ENCODE measurements at places on chromosomes 2 and 18. TPM values are rescaled to one million over a fixed set of nuclear protein-coding genes. Genes with fewer than 3 reads are reported as not detected.

- no peak for DNase-seq
Observed at GRCh38 chr18:42231284-42231683, 276.2 kb downstream of the PIK3C3 start.

- DNase-seq: no peak
Observed at GRCh38 chr2:192584976-192585375, 390.2 kb upstream of the TMEFF2 start.

DNA sequence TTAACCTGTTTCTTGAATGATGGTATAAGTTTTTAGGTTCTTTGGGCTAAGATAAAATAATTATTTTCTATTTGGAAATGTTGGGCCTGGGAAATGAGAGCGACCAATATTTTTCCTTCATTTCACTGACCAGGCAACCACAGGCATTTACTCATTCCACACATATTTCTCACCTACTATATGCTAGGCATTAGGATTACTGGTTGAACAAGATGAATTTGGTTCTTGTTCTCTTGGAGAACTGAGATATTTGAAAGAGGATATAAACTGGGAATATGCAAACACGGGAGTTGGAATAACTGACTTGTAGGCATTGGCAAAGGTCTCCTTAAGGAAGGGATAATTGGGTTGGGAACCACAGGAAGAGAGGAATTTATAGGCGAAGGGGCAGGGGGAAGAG lies 3.9 kb upstream of the MYL1 start:
- no peak for DNase-seq

DNA sequence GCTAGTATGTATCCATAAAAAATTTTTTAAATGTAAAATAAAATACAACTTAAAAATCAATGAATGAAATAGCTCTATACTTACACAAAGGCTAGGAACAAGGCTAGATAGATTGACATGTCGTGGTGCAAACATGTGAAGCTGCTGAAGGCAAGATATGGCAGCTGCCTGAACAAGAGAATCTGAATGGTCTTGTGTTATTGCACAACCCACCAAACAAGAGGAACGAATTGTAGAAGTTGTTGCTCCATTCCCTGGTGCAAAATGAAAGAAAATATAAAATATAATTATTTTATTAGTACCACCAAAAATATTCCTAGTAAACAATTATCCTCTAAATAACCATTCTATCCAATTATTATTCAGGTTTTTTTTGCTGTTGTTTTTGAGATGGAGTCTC lies 46.4 kb downstream of the HEATR5B start:
- no peak for DNase-seq

DNA sequence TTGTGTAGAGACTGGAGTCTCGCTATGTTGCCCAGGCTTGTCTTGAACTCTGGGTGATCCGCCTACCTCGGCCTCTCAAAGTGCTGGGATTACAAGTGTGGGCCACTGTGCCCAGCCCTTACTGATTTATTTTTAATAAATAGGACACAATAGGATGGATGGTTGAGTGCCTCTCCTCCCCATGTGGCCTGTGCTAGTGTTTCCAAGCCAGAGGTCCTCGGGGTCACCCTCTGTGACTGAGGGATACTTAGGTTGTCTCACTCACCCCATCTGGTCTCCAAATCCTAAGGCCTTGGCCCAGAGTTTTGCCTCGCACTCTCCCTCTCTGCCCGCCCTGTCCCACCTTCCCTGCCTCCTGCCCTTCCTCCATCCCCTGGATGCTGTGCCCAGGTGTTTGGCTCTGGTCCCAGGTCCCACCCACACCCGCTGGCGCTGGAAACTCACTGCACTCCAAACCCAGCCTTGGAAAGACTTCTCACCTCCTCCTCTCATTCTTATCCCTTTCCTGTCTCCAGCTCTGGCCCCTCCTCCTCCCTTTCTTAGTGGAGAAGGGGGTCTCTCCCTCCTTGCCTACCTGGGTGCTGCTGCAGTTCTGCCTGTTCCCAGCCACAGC lies 4.7 kb upstream of the ECEL1 start:
- no peak for DNase-seq

GRCh38 chr2:238100049-238100820 lies at the start of gene ESPNL:
ESPNL (plus strand) TSS chr2:238100340; CDS start chr2:238100420, 80 bp downstream.
- no peak for DNase-seq

DNA sequence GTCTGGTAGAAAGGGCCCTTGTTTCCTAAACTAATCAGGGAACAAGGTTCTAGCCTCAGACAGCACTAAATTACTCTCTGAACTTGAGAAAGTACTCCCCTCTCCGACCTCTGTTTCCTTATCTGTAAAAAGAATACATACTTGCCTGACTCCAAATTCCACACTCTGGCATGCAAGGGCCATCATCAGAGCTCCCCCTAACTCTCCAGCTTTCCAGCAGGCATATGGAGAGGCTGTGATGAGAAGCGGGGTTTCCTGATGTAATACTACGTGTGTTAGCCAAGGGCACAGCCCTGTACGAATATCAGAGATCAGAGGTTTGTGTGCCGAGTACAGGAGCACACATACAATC lies 1.8 kb upstream of the EVA1A start:
- DNase-seq: no peak

- no peak for DNase-seq
Observed at GRCh38 chr2:220466251-220466691, 838.8 kb downstream of the SLC4A3 start.

GRCh38 chr2:232478571-232479340 lies 8.9 kb downstream of the ECEL1 start:
- DNase-seq: no peak

- DNase-seq: no peak
Observed at GRCh38 chr2:186950694-186951093, 101.7 kb upstream of the ZSWIM2 start.

DNA sequence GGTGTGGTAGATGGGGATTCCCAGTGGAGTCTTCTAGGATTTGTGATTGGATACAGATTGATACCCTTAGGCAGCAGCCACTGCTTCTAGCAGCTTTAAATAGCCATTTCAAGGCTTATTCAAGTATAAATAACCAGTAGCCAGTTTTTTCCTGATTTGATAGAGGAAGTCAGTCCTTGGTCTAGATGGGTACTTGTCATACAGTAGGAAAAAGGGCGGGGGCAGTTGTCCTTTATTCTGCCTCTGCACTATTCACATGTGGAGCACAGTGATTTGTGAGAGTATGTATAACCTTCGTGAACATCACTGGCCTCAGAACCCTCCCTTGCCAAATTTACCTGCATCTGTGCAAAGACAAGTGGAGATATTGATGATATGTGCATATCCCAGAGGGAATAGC lies 6.8 kb downstream of the PPP1CB start:
- no peak for DNase-seq

DNA sequence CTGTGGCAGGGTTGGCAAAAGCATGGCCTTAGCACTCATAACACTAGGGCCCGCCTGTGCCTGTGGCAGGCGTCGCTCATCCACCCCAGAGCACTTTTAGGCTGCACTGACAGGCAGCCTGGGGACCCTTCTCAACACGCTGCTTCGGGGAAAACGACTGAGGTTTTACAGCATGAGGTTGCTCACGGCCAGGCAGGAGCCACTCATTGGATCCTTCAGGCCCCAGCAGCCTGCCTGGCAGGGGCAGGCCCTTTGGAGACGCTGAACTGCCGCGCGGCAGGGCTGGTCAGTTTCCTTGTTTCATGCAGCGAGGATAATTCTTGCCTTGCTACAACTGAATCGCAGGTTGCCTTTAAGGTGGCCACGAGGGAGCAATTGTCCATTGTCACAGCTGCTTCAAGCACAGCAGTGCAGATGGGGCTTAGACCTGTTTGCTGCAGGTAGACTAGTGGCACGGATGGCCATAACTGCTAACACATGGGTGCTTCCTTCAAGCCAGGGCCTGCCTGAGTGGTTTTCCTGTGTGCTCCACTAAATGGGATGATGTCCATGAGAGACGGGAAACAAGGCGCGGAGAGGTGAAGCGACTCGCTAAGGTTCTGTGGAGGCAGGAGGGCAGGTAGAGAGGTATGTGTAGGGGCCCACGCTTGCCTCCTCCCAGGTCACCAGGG lies 49.9 kb upstream of the HS6ST1 start:
- no peak for DNase-seq

- DNase-seq: no peak
Observed at GRCh38 chr2:66962716-66963115, 434.4 kb upstream of the ETAA1 start.

DNA sequence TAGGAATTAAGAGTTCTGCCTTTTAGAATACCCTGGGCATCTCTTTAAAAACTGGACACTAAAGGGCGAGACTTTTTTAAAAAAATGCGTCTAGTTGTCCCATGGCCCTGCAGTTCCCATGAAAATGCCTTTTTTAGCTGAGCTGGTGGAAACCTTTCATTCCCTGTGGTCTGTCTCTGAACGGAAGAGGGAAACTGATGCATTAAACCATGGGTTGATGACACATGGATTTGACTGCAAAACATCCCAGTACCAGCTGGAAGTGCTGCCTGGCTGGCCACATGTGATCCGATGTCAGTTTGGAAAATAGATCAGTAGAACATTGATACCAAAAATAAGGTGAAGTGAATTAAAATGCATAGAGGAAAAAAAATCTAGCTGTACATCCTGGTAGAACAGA lies 129.2 kb downstream of the MYO1B start:
- DNase-seq: no peak

DNA sequence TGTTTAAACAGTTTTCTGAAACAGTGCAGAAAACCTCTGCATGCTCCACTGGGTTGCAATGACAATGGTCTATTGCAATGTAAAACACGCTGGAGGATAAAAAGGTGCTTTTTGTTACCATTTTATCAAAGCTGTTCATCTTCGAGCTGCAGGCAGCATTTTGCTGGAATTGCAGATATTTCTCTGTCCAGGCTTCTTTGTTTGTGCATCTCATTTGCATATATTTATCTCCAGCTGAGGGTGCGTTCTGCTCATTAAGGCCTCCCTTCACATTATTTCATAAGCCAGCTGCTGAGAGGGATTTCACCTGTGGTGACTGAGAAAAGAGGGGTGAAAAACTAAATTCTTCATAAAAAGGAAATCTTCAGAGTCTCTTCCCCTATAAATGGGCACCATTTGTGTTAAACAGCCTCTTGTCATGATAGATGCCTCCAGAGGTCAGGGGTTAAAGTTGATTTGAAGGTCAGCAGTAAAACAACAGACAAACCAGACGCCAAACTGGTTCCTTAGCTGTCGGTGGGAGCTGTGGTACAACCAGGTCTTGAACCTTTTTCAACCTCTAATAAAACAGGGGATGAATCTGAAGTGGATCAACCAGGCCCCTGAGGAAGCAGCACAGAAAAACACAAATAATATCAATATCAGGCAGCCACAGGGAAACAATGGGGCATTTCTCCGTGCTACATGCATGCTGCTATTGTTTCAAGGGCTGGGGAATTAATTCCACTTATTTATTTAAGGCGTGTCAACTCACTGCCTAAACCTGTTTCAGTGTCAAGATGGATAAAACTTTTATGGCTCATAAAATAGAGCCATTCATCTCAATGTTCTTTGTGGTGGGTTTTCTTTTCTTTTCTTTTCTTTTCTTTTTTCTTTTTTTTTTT lies 265.1 kb downstream of the MEIS1 start:
- peak; percentile 85 for DNase-seq

DNA sequence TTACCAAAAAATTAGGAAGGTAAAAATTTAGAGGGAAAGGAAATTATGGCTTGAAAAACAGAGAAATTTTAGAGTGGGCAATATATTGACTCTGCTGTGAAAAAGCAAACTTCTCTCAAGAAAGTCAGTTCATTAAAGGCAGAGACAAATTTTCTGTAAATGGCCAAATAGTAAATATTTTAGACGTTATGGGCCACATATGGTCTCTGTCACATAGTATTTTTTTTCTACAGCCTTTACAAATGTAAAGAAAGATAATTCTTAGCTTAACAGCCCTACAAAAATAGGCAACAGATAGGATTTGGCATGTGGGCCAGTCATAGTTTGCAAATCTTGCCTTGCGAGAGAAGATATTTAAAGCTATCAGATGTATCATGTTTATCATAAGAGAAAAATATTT lies 1750.4 kb downstream of the SUCLG1 start:
- no peak for DNase-seq

DNA sequence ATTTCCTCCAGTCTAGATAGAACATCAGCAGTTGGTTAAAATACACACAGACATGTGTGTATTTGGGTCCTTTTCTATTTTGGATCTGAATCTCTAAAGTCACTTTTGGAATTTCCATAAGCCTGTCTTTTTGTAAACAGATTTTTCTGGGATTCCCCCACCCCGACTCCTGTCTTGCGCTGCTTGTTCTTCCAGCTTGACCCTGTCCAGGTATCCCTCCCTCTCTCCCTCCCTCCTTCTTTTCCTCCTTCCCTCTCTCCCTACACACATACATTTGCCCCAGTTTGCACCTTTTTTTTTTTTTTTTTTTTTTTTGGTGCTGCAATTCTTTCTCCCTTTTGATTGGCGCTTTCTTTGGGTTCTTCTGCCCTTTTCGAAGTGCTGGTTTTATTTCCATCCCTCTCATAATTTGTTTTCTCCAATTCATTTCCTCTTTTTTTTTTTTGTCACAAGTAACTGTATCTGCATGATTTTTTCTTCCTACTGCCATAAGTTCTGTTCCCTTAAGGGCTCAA lies 114.8 kb upstream of the SERTAD2 start:
- DNase-seq: no peak

DNA sequence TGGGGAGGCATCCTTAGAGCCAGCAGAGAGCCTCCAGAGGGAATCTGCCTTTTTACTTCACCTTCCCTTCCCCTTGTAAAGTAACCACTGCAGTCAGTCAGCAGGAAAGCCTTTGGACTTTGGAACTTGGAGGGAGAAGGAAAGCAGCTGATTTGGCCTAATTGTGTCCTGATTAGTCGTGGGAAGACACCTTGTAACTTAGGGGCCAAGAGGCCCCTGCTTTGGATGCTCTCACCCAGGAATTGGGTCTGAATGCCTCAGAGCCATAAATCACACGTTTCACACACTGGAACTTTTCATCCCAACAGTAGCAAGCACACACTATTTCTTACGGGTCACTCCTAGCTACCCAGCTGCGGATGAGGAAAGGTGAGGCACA lies 81.0 kb upstream of the PPM1B start:
- peak; percentile 36 for DNase-seq

DNA sequence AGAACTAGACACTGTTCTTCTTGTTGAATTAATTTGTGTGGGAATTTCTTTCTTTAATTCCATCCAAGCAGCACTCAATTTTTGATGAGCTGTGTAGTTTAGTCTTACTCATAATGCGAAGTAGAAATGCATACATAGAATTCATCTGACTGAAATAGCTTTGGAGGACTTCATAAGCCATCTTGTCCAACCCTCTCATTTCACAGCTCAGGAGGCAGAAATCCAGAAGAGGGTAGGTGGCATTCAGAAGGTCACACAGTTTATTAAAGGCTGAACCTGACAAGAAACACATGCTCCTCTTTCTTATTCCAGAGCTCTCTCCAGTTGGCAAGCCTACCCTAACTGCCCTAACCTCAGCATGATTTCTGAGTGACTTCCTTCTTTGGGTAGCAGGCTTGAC lies 169.2 kb upstream of the NOSTRIN start:
- no peak for DNase-seq

GRCh38 chr2:12728221-12728777 lies 11.6 kb downstream of the TRIB2 start:
- DNase-seq: no peak

The GLI2 gene
- 14.4 TPM for polyA plus RNA-seq

The LOXHD1 gene
- polyA plus RNA-seq: 1.3 TPM

The RBM44 gene
- polyA plus RNA-seq: 0.53 TPM

The SPDYA gene
- polyA plus RNA-seq: 0.81 TPM

The HSPE1 gene
- 242 TPM for polyA plus RNA-seq

The CCBE1 gene
- 28.8 TPM for polyA plus RNA-seq

Measured in renal pelvis (tissue), 12 donors.